ENCODE measurements at places on chromosomes 6 and 20.

GRCh38 chr6:164208371-164208770 lies 793.9 kb downstream of the QKI start:
- DNase-seq, result no peak

DNA sequence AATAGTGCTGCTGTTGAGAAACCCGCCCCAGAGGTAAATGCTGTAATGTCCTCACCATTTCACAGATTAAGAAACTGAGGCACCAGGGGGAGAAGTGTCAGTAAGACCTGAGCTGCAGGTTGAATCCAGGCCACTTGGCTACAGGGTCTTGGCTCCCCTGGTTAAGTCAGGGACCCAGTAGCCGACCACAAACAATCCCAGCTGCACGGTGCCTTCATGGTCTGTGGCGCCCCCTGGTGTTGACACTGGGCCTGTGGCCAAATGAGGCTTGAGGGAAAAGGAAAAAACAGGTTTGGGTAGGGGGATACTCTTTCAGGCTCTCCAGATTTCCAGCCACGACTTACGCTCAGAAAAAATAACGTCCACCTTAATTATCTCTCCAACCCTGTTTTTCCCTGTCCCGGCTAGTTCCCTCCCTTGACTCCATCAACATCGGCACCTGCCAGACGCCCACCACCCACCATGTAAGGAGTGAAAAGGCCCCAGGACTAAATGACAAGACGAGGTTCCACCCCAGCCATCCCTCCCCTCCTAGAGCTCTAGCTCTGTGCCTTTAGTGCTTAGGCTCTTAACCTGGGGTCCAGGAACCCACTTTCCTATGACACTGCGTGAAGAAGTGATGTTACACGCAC lies 47.7 kb upstream of the POLR1H start:
- DNase-seq, result no peak

- no peak for DNase-seq
Observed at GRCh38 chr6:33587529-33587928, 7.5 kb upstream of the BAK1 start.

DNA sequence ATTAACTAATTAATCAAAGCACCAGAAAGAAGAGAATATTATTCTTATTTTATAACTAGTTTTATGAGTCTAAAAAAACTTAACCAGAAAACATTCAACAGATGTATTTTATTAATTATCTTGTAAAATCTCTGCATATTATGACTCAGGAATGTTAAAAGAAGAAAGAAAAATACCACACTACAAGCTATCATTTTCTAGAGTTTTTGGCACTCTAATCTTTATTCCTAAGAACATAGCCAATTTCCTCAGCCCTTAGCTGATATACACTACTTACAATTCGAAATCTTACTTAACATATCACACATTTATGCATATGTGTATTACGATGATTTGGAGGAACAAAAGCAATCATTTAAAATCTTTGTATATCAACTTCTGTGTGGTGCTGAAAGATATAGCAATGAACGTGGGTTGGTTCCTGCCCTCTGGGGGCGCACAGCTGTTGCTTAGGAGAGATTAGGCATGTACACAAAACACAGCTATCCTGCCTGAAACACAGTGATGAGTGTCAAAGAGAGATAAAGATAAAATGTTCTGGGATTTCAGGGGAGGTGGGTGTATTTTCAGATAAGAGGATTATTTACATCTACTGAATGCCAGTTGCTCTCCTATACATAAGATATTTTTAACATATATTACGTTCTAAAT lies 404.5 kb downstream of the SYNE1 start:
- no peak for DNase-seq

- DNase-seq, result no peak
Observed at GRCh38 chr6:151663559-151663958, 143.9 kb upstream of the ESR1 start.

DNA sequence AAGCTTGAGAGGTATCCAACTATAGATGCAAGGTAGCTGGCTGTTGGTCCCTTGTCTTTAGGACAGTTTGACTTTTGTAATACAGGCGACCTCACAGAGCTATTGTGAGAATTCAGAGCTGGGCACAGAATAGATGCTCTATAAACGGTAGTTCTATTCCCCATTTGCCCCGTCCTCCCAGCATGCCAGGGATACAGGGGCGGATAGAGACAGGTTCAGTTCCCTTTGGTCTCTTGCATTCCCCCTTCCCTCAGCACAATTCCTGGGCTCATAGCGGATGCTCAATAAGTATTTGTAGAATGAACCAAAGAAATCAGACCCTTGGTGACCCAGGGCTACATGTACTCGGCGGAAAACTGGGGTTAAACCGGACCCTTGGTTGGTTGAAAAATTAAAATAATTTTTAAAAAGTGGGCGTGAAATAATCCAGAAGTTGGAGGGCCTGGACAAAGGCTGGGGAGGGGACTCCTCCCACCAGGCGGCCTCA lies 707 bp upstream of the TOP1 start:
- no peak for DNase-seq

DNA sequence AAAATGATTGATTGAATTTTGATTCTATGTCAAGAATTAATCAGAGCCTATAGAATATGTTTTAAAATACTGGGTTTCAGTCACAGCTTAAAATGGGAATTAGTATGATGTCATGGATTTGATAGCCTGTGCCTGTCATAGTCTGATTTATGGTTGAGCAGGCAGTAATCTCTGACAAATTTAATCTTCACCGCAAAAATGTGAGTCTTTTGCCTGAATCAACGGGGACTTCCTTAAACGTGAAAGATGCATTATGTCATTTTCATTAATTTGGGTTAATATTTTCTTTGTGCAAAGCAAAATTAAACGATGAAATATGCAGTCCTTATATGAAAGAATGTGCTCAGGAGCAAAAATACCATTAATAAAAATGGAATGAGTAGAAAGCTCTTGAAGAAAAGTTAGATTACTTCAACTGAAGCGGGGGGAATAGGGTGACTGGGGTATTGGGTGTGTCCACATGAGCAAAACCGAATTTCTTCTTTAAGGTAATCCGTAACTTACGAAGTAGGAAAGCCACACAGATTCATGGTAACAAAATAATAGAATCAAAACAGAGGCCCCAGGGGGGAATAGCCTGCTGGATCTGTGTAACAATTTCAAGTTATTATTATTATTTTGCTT lies 339.6 kb upstream of the NOX3 start:
- DNase-seq, result no peak

DNA sequence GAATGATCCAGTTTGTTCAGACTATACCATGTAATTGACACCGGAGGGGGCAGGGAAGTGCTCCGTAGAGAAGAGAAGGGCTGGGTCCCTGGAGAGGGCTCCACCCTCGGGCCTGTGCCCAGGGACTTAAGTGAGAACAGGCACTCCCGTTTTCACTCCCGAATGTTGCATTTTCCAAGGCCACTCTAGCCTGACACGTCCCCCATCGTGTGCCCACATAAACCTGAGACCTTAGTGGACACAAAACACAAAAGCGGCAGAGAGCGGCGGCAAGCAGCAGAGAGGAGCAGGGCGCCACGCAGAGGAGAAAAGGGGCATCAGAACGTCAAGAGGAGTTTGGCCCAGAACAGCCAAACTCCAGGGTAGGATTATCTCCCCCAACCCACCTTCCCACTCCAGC lies 1405.1 kb downstream of the GRIK2 start:
- DNase-seq, result no peak

DNA sequence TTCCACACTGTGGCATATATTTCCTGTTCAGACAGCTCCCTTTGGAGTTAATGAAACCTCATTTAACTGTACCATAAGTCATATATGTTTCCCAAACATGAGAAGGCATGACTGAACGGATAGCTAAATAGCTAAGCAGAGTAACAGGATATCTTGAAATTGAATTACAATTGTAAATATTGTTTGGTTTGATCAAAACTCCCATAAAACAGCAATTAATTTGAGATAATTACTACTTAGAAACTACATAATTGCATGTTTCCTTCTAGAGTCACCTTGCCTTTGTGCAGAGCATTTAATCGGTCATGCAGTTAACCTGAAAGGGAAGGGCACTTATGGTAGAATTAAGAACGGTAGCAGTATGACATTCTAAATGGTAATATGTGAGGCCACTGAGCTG lies 179.0 kb upstream of the MAP3K7 start:
- no peak for DNase-seq

- no peak for DNase-seq
Observed at GRCh38 chr6:125041740-125042459, 79.7 kb downstream of the RNF217 start.

- DNase-seq, result no peak
Observed at GRCh38 chr20:20668639-20669038, 43.8 kb downstream of the RALGAPA2 start.

- no peak for DNase-seq
Observed at GRCh38 chr6:43746071-43746470, 23.9 kb upstream of the VEGFA start.

GRCh38 chr20:10749084-10749483 lies 75.3 kb upstream of the JAG1 start:
- DNase-seq, result no peak

DNA sequence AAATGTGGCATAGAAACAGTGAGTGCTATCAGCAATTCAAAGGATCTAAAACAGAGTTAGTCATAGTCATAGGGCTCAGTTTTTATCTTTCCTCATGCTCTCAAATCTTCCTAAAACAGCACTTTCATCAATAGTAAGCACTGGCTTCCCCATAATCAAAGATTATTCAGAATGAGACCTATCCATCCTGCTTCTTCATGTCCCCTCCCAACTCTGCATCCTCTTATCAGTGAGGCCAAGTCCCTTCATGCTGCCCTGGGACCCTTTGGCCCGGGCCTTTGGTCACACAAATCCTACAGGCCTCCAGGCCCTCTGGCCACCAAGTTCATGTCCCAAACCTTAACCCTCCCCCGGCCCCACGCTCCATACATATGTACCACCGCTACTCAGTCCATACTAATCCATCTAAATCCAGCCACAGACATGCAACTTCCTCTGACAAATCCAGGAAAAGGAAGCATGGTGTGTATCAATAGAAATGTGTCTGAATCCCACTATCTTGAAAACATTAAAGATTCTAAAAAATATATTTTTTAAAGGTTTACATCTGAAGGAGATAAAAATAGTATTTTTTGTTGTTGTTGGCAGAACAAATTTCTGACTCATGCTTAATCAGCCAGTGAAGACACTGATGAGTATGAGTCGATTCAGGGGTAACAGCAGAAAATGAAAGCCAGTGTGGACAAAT lies 143.5 kb downstream of the PDE7B start:
- DNase-seq, result no peak

DNA sequence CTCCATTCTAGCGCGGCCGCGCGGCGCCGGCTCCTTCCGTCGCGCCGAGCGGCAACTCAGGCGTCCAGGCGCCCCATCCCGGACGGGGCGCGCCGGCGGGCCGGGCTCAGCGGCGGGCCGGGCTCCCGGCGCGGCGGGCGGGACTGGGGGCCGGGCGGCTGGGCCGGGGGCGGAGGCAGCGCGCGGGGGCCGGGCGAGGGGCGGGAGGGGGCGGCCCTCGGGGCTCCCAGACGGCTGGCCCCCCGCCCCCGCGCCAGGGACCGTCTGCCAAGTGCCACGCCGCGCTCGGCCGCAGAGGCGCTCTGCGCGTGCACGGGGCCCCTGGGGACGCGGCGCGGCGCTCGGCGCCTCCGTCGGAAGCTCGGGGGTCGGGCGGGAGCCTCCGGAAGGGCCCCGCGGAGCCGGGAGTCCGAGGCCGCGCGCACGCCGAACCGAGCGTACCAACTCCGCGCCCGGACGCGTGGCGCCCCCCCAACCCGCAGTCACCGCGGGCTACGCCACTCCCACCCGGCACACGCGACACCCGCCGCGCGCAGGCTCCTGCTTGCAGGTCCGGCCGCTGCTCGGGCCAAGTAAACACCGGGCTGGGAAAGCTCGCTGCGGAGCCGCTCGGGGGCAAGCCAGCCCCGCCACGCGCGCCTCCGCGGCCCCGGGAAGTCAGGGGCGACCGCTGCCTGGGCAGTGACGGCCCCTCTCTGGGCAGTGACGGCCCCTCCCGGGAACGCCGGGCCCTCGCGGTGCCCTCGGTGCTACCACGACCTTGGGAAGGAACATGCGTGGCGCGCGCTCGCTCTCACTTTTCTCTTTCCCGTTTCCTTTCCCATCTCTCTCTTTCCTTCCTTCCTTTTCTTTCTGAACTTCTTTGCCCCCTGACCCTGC lies at the start of gene PREX1:
PREX1 (minus strand) TSS at position 145 of the 879 bp plus-strand sequence; CDS start at position 6, 139 bp downstream.
- DNase-seq, result peak; percentile 61

- DNase-seq, result no peak
Observed at GRCh38 chr20:15564981-15565380, 1008.3 kb downstream of the KIF16B start.

- DNase-seq, result no peak
Observed at GRCh38 chr6:12350644-12351170, 60.5 kb downstream of the EDN1 start.

DNA sequence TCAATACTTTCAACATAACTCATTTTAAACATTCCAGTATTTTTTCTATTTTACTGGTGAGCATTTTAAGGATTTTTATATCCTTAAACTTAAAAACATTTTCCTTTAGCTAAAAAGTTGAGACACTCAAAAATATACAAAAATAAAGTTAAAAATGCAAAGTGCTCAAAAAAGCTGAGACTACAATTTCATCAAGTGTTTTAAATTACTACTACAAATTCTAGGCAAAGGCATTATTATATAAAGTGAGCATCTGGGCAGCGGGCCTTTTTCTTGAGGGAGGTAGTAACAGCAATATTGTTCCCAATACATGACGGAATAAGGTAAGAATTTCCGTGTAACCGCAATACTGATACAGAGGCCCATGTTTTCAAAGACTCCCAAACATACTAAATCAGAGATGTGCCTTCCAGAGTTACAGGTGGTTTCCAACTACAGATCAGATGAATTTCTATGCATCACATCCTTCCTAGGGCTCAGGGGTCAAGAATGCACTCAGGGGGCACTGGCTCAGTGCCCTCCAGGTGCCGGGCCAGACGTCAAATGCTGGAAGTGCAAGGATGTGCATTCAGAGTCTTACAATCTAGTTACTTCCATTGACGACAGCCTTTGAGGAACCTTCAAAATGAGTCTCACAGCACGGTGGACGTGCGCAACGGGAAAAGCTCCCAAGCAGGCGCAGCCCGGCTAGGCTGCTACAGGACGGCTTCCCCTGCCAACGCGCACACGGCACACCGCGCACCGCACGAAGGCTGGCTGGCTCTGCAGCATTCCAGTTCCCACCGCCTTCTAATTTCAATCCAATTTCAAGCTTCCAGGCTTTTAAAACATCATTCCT lies 1.7 kb downstream of the PHF10 start:
- DNase-seq, result no peak

- DNase-seq, result no peak
Observed at GRCh38 chr20:58039274-58040092, 189.0 kb downstream of the ANKRD60 start.

GRCh38 chr6:128713461-128713860 lies 169.5 kb upstream of the LAMA2 start:
- no peak for DNase-seq

Measured in stimulated activated CD4-positive, alpha-beta T cell treated with anti-CD3 and anti-CD28 coated beads, Interleukin-1b, Interleukin-23, amount 100 ng/mL, for 4 hours (primary cell).